ENCODE measurements at places on chromosomes 3 and 15. TPM values are rescaled to one million over a fixed set of nuclear protein-coding genes. Genes with fewer than 3 reads are reported as not detected.

DNA sequence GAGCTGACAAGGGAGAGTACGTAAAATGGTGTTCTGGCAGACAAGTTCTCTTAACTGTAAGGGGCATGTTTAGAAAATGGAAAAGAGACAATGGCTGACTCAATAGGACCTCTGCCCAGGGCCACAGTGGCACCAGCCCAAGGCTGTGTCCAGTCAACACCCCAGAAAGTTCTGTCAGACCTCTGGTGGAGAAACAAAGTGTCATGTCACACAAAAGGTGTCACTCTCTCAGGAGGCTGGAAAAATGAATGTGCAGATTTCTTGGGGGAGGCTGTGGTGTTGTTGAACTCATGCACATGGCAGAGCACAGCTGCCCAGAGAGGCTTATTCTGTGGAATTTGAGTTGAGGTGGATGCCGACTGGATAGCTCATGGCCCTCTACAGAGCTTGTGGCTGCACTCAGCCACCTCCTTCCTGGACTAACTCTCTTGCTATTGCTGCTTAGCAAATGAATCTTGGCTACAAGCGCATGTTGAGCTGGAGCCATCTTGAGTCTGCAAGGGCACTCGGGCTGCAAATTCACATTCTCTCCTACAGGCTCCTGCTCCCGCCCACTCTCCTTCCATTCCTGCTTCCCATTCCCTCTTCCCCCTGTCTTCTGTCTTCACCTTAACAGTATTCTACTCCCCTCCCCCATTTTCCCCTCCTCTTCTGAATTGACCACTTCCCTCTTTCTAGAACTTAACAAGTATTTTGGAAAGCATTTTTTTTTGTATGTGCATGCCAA is 55.8 kb upstream of the SLC7A14 start:
- no peak for DNase-seq

KBTBD13 gene
- total RNA-seq, result not detected

DNA sequence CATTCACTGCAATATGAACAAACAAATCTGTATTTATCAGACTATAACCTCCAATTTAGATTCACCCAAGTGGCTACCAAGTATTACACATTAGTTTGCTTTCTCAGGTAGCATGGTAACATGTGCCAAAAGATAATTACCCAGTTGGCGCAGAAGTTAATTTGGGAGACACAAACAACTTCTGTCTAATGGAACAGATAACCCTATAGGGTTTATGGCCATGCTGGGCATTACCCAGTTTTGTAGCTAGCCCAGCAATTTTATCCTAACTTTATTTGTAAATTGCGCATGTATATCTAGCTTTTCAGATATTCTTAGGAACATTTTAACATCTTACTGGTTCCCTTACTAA is 780 bp downstream of the RPL22L1 start:
- DNase-seq, result no peak

GRCh38 chr3:72018343-72018984 is 233.5 kb upstream of the PROK2 start:
- DNase-seq, result no peak

- no peak for DNase-seq
These were observed 98.5 kb downstream of the MTHFS start for GRCh38 chr15:79798311-79798710.

DNA sequence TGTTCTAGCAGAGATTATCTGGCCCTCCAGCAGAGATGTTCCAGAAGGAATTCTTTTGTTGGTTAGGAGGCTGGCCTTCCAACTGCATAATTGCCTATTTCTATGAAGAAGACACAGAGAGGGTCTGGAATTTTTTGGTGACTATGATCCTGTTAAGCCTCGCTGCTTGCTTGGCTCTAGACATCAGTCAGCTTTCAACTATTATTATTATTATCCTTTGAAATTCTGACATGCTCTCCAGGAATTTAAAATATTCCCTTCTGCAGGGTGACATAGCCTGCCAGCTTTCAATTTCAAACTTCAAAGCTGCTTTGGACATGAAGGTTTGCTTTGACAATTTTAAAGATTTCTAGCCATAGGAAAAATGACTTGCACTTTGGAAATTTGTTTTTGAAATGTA is 26.3 kb upstream of the ZNF148 start:
- no peak for DNase-seq

GNAT1 gene
- total RNA-seq, result not detected

DNA sequence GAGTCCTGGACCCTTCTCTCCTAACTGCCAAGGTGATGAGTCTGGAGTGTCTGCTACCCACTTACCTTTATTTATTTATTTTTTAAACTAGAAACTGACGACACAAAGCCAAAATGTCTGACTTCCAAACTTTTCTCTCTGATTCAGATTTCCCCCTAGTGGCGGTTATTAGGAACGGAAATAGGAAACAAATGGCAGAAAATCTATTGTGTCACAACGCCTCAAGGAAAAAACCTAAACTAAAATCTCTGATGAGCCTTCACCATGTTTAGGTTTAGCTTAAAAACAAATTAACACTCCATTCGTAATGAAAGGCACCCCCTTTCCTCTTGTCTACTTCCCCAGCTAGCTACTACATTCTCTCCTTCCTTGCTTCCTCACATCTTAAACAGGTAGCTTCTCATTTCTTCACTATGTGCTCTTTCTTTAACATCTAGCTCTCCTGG is 94.0 kb upstream of the MEX3B start:
- no peak for DNase-seq

- DNase-seq, result no peak
These were observed 7.0 kb upstream of the BMF start for GRCh38 chr15:40115670-40116093.

DNA sequence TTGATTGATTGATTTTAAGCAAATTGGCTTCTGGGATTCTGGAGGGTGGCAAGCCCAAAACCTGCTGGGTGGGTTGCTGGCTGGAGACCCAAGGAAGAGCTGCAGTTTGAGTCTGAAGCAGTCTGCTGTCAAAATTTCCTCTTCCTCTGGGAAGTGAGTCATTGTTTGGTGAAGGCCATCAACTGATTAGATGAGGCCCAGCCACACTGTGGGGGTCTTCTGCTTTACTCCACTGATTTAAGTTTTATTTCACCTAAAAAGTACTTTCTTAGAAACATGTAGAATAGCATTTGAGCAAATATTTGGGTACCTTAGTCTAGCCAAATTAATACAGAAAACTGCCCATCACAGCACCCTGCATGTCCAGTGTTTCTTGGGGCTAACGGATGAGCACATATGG is 33.8 kb downstream of the FAH start:
- DNase-seq, result no peak

- DNase-seq, result no peak
These were observed 194.2 kb upstream of the NDN start for GRCh38 chr15:23881291-23881690.

FBXW12 gene
- total RNA-seq, result 0.46 TPM

DNA sequence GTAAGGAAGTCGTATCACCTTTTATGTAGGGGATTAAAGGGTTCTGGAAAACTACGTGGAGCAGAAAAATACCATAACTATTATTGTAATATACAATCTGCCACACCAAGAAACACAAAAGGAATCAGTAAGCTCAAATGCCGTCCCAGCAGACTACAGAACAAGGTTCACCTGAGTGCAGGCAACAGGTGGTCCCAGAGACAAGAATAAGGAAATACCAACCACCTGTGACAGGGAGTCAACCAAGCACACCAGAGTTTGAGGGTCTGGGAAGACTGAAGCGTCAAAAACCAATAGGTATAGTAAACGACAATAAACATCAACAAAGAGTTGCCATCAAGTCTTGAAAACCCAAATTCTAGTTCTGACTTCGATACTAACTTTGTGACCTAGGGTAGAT is 12.1 kb downstream of the SLC24A5 start:
- no peak for DNase-seq
